ENCODE measurements at places on chromosomes 7 and 10.

GRCh38 chr10:19817231-19817933, 1.1 kb downstream of the PLXDC2 start:
- H3K36me3 ChIP-seq: no peaks in the 10 kb centered on the region
- H3K4me1 ChIP-seq: no peaks in the 10 kb centered on the region
- peak overlapping the region; percentile 87 for H3K4me3 ChIP-seq
- DNase-seq: no peak
- no peak overlapping the region for H3K27ac ChIP-seq
- H3K27me3 ChIP-seq: no peaks in the 10 kb centered on the region

GRCh38 chr7:30222515-30223215, 61.7 kb upstream of the ZNRF2 start:
- no peaks in the 10 kb centered on the region for H3K4me1 ChIP-seq
- H3K4me3 ChIP-seq: no peak overlapping the region
- H3K27me3 ChIP-seq: no peaks in the 10 kb centered on the region
- H3K27ac ChIP-seq: no peak overlapping the region

DNA sequence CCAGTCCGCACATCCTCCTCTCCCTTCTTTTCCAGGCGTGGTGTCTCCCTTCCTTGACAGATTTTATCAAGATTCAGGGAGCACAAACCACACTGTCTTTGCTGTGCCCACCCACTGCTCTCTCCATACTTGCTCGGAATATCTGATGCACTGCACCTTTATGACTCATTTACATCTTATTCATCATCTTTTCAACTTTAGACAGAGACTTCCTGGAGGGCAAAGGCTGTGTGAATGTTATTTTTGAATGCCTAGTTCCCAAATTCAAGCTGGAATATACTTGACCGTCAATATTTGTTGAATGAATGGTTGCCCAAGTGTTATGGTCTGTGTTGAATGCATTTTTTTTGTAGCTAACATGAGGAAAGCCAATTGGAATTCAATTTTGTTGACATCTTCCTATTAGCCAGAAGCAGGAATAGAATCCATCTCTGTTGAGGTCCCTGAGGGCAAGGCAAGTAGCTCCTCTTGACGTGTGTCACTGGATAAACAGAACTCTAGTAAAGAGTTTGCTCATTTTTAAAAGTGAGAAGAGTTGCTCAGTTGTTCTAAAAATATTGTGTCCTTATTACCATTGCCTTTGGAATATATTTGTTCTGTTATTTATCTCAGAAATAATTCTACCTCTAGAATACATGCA, 95.0 kb downstream of the KLF6 start:
- H3K4me3 ChIP-seq: no peak overlapping the region
- H3K27me3 ChIP-seq: no peaks in the 10 kb centered on the region
- DNase-seq: no peak
- H3K4me1 ChIP-seq: peaks cover 3% of the 10 kb centered on the region
- no peak overlapping the region for H3K27ac ChIP-seq

GRCh38 chr7:99648843-99649242, 31.0 kb downstream of the CYP3A5 start:
- H3K27me3 ChIP-seq: no peaks in the 10 kb centered on the region
- H3K36me3 ChIP-seq: no peaks in the 10 kb centered on the region
- H3K4me3 ChIP-seq: no peak overlapping the region
- no peaks in the 10 kb centered on the region for H3K4me1 ChIP-seq

DNA sequence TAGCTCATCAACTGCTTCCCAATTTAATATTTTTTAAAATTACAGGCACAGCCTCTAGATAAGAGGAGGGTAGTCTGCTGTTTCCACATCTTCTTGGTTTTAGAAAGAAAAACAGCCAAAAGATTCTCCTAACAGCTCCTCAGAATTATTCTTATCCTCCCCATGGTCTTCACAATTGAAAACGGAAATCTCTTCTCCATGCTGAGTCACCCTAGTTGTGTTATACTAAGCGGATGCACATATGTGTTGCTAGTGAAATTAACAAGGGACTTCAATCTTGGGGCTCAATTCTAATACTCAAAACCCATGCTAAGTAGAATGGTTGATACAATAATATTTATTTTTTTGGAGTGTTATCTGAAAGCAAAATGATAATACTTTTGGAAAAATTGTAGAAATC, 71.9 kb upstream of the NPY start:
- no peak overlapping the region for H3K27ac ChIP-seq
- no peaks in the 10 kb centered on the region for H3K27me3 ChIP-seq
- no peaks in the 10 kb centered on the region for H3K36me3 ChIP-seq
- no peak overlapping the region for H3K4me3 ChIP-seq

GRCh38 chr10:48429309-48429708, 122.8 kb downstream of the MAPK8 start:
- no peaks in the 10 kb centered on the region for H3K27me3 ChIP-seq
- H3K27ac ChIP-seq: no peak overlapping the region
- H3K36me3 ChIP-seq: no peaks in the 10 kb centered on the region
- no peak for DNase-seq
- H3K4me3 ChIP-seq: no peak overlapping the region
- H3K4me1 ChIP-seq: no peaks in the 10 kb centered on the region

- no peak for DNase-seq
- no peaks in the 10 kb centered on the region for H3K4me1 ChIP-seq
- H3K27me3 ChIP-seq: no peaks in the 10 kb centered on the region
- no peak overlapping the region for H3K27ac ChIP-seq
- no peaks in the 10 kb centered on the region for H3K36me3 ChIP-seq
- no peak overlapping the region for H3K4me3 ChIP-seq
Measured at GRCh38 chr10:28253169-28253785, 49.6 kb downstream of the MPP7 start.

- H3K4me3 ChIP-seq: no peak overlapping the region
- H3K4me1 ChIP-seq: peaks cover 13% of the 10 kb centered on the region
- no peak overlapping the region for H3K27ac ChIP-seq
- DNase-seq: no peak
Measured at GRCh38 chr7:29289156-29290021, 94.8 kb downstream of the CHN2 start.

GRCh38 chr10:4136121-4136520, 351.1 kb upstream of the KLF6 start:
- H3K4me1 ChIP-seq: no peaks in the 10 kb centered on the region
- H3K27me3 ChIP-seq: no peaks in the 10 kb centered on the region
- H3K36me3 ChIP-seq: no peaks in the 10 kb centered on the region

- no peak overlapping the region for H3K4me3 ChIP-seq
- H3K36me3 ChIP-seq: no peaks in the 10 kb centered on the region
- H3K27ac ChIP-seq: no peak overlapping the region
- no peaks in the 10 kb centered on the region for H3K27me3 ChIP-seq
- peaks cover 4% of the 10 kb centered on the region for H3K4me1 ChIP-seq
- no peak for DNase-seq
Measured at GRCh38 chr7:137933270-137934017, 68.4 kb downstream of the CREB3L2 start.

DNA sequence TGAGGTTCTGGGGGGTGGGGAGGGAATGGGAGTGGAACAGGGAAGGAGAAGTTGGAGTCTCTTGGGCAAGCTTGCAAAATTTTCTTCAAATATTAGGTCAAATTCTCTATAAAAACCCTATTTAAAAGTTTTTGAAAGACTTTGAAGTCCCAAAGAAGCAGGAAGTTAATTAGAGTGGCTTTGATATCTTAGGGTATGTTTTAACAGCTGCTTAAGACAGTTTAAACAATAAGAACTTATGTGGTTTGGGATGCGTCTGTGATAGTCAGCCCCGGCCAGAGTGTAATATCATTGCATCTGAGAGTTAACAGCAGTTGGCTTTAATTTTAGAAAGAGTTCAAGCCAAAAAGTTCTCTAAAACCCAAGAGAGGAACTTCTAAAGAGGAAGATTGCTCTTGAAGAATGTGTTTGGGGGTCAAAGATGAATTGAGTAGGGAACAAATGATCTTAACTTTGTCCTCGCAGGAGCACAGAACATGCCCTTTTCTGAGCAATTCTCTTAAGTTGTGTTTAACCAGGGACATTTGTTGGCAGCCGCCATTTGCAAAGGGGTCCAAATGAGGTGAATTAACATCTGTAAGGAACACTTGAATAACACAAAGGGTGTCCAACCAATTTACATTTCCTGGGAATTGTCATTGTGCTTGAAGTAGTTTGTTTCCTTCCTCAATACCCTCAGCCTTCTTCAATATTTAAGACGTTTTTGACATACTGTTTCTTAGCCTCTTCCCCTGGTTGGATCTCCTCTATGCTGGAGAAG, 182.4 kb downstream of the PTEN start:
- H3K36me3 ChIP-seq: no peaks in the 10 kb centered on the region
- DNase-seq: no peak
- H3K4me1 ChIP-seq: no peaks in the 10 kb centered on the region
- H3K27me3 ChIP-seq: peaks cover 1% of the 10 kb centered on the region
- H3K27ac ChIP-seq: no peak overlapping the region
- no peak overlapping the region for H3K4me3 ChIP-seq

DNA sequence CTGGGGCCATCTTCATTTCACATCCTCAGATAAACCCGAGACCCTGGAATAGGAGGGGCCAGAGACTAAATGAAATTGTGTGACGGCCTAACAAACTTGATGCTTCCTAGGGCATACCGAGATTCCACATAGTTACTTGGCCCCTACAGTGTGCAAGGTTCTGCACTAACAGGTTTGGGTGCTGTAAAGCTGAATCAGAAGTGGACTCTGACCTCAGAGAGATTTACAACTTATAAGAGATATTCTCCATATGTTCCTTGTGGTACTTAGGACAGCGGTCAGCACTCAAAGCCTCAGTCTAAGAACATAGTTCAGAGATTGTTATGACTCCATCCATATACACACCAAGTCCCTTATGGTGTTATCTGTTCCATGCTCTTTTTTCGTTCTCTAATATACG, 55.1 kb upstream of the FHIP2A start:
- no peak overlapping the region for H3K27ac ChIP-seq
- H3K4me3 ChIP-seq: no peak overlapping the region
- no peaks in the 10 kb centered on the region for H3K4me1 ChIP-seq

DNA sequence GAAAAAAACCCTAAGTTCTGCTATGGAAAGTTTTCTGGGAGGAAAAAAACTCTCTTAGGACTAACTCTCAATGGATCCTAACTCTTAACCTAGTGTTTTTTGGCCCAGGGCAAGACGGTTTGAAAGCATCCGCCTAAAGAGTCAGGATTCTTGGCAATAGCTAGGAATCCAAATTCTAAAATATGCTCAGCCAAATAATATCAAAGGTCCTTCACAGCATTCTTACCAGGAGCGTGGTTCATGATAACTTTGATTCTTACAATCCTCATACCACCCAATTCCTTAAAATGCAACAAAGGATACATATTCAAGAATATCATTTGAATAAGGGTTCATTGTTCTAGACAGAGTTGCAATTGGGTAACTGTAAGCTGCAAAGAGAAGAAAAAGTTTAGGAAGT, 21.3 kb downstream of the CPA1 start:
- no peaks in the 10 kb centered on the region for H3K36me3 ChIP-seq
- no peak overlapping the region for H3K27ac ChIP-seq
- no peaks in the 10 kb centered on the region for H3K27me3 ChIP-seq
- no peak overlapping the region for H3K4me3 ChIP-seq
- DNase-seq: no peak
- H3K4me1 ChIP-seq: no peaks in the 10 kb centered on the region

DNA sequence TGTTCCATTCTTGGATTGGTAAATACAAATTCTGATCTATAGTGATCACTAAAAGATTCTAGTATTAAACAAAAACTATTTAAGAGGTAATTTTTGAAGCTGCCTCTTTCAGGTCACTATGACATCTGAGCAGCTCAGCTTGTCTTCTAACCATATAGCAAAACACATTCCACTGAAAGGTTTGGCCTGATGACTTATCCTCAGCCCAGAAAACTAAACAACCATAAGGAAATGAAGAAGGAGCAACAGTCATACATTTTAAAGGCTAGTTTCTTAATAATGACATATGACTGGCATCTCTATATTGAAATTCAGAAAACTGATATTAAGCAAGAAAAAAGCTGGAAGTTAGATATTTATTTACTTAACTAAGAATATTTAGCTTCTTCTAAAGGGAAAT, 24.6 kb downstream of the NT5C2 start:
- H3K27ac ChIP-seq: no peak overlapping the region
- no peaks in the 10 kb centered on the region for H3K27me3 ChIP-seq
- H3K4me3 ChIP-seq: no peak overlapping the region
- H3K36me3 ChIP-seq: peaks cover 3% of the 10 kb centered on the region
- DNase-seq: no peak

- H3K27ac ChIP-seq: no peak overlapping the region
- H3K36me3 ChIP-seq: no peaks in the 10 kb centered on the region
- peaks cover 94% of the 10 kb centered on the region for H3K27me3 ChIP-seq
- no peak for DNase-seq
Measured at GRCh38 chr7:27113991-27114769, 11.7 kb upstream of the HOXA2 start.

GRCh38 chr7:114531326-114531725, 116.7 kb downstream of the FOXP2 start:
- H3K27me3 ChIP-seq: no peaks in the 10 kb centered on the region
- no peak overlapping the region for H3K4me3 ChIP-seq
- H3K36me3 ChIP-seq: no peaks in the 10 kb centered on the region
- no peaks in the 10 kb centered on the region for H3K4me1 ChIP-seq
- H3K27ac ChIP-seq: no peak overlapping the region
- no peak for DNase-seq

DNA sequence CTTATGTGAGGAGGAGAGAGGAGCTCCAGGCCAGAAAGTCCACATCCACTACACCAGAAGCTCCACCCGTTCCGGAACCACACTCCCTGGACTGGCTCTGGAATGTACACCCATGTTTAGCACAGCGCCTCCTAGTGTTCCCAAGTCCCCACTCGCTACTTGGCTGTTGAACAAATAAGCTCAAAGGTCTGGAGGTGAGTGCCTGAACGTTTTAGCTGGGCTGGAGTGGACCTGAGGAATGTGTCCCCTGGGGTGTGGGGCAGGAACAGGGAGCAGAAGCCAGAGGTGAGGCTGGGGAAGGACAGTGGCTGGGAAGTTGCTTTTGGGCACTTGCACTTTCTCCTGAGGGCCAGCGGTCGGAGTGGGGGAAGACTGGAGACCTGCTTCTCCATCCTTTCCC, 164.1 kb upstream of the CDCA7L start:
- H3K27me3 ChIP-seq: no peaks in the 10 kb centered on the region
- H3K4me3 ChIP-seq: no peak overlapping the region
- H3K36me3 ChIP-seq: no peaks in the 10 kb centered on the region

DNA sequence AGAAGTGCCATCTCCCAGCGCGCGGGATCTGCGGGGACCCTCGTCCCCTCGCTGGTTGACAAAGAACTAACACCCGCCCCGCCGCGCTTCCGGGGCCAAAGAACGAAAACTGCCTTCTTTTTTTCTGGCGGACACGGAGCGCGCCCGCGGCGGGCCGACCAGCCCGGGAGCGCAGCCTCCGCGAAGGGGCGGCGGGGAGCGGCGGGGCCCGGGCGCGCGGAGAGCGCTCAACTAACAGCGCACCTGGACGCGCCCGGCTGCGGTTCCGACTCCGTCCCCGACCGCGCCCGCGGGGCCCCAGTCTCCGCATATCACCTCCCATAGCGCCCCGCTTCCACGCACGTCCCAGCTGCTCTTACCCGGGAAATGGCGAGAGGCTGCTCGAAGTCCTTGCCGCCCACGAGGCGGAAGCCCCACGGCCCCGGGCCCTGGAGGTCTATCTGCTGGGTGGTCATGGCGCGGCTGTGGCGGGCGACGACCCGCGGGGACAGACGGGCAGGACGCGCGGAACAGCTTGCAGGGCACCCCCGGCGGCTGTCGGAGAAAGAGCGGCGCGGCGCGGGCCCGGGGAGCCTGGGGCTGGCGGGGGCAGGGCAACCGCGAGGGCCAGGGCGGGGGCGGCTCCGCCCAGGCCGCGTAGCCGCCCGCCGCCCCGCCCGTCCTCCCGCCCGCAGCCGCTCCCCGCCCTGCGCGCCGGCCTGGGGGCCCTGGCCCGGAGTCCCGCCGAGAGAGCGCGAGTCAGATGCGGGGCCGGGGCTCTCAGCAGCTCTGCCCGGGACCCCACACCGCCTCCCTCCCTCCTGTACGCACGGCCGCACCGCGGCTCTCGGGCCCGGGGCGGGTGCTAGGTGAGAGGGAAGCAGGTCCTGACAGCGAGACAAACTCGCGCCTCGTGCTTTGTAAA, at the start of gene PDLIM1:
TSS of gene PDLIM1 (minus strand) at position 543 of the 904 bp plus-strand sequence. CDS start at position 455, 88 bp downstream.
- no peaks in the 10 kb centered on the region for H3K27me3 ChIP-seq
- H3K36me3 ChIP-seq: no peaks in the 10 kb centered on the region
- no peak within 1 kb of the TSS for H3K27ac ChIP-seq
- no peak for DNase-seq
- H3K4me1 ChIP-seq: peaks cover 11% of the 10 kb centered on the region

Data from iPS DF 6.9 (cell line).